ENCODE measurements at places on chromosomes 1 and 21.

DNA sequence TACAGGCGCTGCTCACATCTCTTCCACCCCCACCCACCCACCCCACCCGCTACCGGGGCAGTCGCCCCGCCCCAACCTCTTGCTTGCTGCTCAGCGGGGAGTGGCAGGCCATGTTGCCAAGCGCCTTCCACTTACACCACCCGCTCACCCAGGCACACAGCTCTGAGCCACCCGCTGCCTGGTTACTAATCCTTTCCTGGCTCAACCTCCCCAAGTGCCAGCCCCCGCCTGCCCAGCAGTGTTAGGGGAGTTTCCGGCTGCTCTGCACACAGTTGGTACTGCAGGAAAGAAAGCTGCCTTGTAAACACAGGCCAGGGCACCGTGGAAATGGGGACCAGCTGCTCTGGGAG is 56.2 kb downstream of the LACTBL1 start:
- H3K27ac ChIP-seq, result no peak overlapping the region
- peaks cover 5% of the 10 kb centered on the region for H3K27me3 ChIP-seq
- H3K36me3 ChIP-seq, result no peaks in the 10 kb centered on the region
- H3K4me3 ChIP-seq, result no peak overlapping the region
- DNase-seq, result no peak

DNA sequence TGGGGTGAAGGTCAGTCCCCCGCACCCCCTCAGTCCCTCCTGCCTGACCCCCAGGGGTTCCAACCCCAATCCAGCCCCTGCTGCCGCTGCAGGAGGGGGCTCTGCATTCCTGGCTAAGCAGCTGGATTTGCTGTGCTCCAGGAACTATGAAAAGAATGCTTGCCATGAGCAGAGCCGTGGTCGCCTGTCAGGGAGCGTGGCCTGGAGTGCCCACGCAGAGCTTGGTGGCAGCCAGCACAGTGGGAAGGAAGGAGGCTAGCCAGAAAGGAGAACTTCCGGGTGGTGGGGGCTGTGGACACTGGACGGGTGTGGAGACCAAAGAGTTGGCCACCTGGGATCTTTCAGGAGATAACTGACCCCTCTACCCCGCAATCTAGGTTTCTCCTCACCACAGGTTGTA is 5.6 kb downstream of the COL8A2 start:
- no peak for DNase-seq
- H3K4me3 ChIP-seq, result no peak overlapping the region
- H3K36me3 ChIP-seq, result no peaks in the 10 kb centered on the region
- peak overlapping the region; percentile 42 for H3K27ac ChIP-seq
- H3K4me1 ChIP-seq, result peaks cover 12% of the 10 kb centered on the region

GRCh38 chr1:170436928-170437327 is 95.0 kb upstream of the GORAB start:
- H3K27me3 ChIP-seq, result no peaks in the 10 kb centered on the region
- H3K27ac ChIP-seq, result no peak overlapping the region
- no peak for DNase-seq
- H3K4me1 ChIP-seq, result no peaks in the 10 kb centered on the region
- no peaks in the 10 kb centered on the region for H3K36me3 ChIP-seq

DNA sequence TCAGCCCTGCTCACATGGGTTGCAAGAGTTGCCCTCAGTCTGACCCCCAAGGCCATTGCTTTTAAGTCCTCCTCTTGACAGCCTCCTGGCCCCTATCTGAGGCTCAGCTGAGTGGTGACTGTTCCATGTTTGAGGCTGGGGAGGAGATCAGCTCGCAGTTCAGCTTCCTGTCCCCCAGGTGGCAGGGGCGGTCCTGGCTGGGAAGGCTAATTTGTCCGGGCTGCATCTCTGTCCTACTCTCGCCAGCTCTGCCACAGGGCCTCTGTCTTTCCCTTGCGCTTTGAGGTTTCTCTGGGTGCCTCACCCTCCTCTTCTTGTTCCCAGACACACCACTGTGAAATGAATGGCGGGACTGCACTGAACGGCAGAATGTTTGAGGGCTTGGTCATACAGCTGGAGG is 157.3 kb downstream of the KCNJ6 start:
- H3K4me1 ChIP-seq, result no peaks in the 10 kb centered on the region
- DNase-seq, result peak; percentile 72
- no peak overlapping the region for H3K4me3 ChIP-seq
- no peak overlapping the region for H3K27ac ChIP-seq
- H3K27me3 ChIP-seq, result no peaks in the 10 kb centered on the region

DNA sequence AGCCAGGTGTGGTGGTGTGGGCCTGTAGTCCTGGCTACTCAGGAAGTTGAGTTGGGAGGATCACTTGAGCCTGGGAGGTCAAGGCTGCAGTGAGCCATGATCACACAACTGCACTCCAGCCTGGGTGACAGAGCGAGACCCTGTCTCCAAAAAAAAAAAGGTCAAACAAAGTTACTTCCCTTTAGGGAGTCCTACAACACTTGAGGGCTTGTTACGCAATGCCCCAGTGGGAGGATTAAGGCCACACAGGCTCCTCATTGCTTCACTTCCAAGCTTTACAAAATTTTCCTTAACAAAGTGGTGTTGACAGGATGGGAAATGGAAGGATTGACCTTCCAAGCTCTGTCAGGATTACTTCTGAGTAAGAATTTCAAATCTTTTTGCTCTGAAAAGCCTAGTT is 6.2 kb upstream of the EXTL1 start:
- H3K27me3 ChIP-seq, result no peaks in the 10 kb centered on the region
- peak overlapping the region; percentile 26 for H3K27ac ChIP-seq
- H3K4me3 ChIP-seq, result no peak overlapping the region
- H3K36me3 ChIP-seq, result no peaks in the 10 kb centered on the region
- H3K4me1 ChIP-seq, result peaks cover 22% of the 10 kb centered on the region

- H3K27me3 ChIP-seq, result no peaks in the 10 kb centered on the region
- H3K4me1 ChIP-seq, result peaks cover 19% of the 10 kb centered on the region
- peak overlapping the region; percentile 77 for H3K27ac ChIP-seq
- H3K36me3 ChIP-seq, result peaks cover 4% of the 10 kb centered on the region
- DNase-seq, result no peak
- H3K4me3 ChIP-seq, result no peak overlapping the region
Measured at GRCh38 chr21:45470773-45471524, 66.0 kb downstream of the COL18A1 start.

DNA sequence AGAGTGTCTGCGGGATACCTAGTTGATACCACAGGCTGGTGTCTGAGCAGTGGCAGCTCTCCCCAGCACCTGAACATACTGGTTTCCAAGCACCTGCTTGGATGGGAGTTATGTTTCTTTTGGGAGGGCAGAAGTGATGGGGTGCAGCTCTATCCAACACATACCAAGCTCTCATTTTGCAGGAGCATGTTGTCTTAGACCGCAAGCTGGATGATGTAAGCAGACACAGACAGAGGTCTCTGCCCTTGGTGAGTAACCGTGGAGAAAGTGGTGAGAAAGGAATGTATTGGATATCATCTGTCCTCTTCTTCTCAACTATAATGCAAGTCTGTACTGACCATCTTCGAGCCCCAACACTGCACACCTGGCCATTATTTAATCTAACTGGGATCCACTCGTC is 37.4 kb downstream of the ZNF496 start:
- no peaks in the 10 kb centered on the region for H3K36me3 ChIP-seq
- no peak overlapping the region for H3K4me3 ChIP-seq
- no peaks in the 10 kb centered on the region for H3K27me3 ChIP-seq
- no peaks in the 10 kb centered on the region for H3K4me1 ChIP-seq

DNA sequence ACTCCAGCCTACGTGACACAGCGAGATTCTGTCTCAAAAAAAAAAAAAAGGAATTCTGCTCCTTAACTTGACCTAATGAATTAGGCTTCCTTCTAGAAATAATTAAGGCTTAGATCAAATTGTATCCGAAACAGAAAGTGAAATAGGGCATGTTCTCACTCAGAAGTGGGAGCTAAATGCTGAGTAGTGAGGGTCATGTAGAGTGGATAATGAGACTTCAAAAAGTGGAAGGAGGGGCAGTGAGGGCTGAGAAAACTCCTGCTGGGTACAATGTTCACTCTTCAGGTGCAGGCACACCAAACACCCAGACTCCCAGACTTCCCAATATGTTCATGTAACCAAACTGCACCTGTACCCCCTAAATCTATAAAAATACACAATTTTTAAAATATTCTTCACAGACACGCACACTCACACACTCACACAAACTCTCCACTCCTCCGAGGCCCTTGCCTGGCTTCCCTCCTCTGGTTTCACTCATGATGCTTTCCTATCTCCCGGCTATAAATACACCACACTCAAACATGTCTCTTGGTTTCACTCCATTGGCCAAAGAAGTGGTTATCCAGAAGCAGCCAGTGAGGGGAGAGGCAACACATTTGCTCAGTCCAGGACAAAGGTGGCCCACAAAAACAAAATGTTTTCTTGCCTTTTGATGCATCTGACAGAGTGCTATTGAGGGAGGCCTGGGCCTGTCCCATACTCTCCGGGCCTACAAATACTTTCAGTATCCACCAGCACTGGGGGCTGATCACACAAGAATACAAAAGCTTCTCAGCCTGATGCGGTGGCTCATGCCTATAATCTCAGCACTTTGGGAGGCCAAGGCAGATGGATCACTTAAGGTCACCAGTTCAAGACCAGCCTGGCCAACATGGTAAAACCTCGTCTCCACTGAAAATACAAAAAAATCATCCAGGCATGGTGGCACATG is 249.2 kb downstream of the TOMM20 start:
- no peak for DNase-seq
- H3K27me3 ChIP-seq, result no peaks in the 10 kb centered on the region
- no peaks in the 10 kb centered on the region for H3K36me3 ChIP-seq
- H3K4me1 ChIP-seq, result peaks cover 22% of the 10 kb centered on the region

DNA sequence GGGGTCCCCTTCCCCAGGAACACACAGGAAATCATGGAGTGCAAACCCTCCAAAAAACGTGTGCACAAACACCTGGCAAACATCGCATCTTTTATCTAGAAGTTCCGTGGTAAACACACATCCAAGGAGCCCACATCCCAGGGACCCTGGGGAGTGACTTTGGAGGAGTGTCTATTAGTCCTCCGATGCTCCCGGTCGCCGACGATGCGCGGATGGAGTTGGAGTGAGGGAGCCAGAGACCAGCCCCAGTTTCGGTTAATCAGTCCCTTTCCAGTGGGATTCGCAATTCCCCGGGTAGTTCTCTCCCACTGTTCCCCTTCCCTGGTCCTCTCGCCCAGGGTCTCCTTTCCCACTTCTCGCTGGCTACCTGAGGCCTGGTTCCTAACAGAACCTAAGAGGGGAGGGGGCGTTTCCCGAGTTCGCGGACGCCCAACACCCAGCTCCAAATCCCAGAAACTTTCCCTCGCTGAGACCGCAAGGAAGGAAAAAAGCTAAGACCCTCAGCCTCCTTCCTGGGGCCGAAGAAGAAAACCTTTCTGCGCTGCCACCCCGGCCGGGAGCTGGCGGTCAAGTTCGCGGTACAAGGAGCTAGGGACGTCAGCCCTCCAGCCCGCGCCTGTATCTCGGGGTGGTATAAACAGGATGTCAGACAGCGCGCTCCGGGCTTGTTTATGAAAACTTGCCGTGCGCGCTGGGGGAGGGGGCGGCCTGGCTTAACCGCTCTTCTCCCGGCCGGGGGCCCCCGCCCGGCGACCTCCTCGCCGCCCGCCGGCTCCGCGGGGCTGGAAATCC is 787 bp downstream of the JAK1 start:
- DNase-seq, result peak; percentile 86
- peak overlapping the region; percentile 94 for H3K27ac ChIP-seq
- no peaks in the 10 kb centered on the region for H3K36me3 ChIP-seq
- H3K27me3 ChIP-seq, result no peaks in the 10 kb centered on the region
- peaks cover 43% of the 10 kb centered on the region for H3K4me1 ChIP-seq
